ENCODE measurements at places on chromosomes 12 and 14. TPM values are rescaled to one million over a fixed set of nuclear protein-coding genes. Genes with fewer than 3 reads are reported as not detected.

Gene EXOC3L4
- not detected for polyA plus RNA-seq

Gene CLMN
- 6.1 TPM for polyA plus RNA-seq

Gene KRT73
- polyA plus RNA-seq = not detected

Gene TTC8
- polyA plus RNA-seq = 23.1 TPM

Gene MMAB
- polyA plus RNA-seq = 30.9 TPM

Gene KRT78
- polyA plus RNA-seq = 0.10 TPM

Gene NDUFB1
- 565 TPM for polyA plus RNA-seq

Gene FOXM1
- 6.1 TPM for polyA plus RNA-seq

Gene RERG
- polyA plus RNA-seq = 66.9 TPM

Gene GPR84
- 0.38 TPM for polyA plus RNA-seq

DNA sequence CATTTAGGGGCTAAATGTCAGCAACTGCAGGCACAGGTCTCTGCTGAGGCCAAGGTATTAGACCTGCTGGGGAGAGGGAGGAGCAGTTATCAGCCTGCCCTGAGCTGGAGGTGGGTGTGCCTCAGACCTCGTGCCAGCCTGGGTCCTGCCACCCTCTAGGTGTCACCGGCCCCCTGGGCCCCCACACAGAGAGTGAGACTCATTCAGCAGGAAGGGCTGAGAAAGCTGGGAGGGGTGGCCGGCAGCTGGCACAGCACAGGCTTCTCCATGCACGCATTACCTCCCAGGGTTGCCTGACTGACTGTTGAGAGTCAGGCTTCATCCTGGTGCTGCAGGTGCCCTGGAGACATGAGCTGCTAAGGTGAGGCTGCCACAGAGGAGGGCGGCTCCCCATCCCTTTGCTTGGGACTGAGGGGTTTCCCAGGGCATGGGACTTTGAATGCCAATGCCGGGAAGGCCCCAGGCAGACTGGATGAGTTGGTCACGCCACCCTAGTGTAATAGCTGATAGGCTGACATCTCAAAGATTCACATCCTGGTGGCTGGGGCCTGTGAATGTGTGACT, 75.3 kb upstream of the C14orf180 start:
- no peak for DNase-seq

- no peak for DNase-seq
These were observed 521 bp upstream of the PAPLN start for GRCh38 chr14:73236752-73237218.

DNA sequence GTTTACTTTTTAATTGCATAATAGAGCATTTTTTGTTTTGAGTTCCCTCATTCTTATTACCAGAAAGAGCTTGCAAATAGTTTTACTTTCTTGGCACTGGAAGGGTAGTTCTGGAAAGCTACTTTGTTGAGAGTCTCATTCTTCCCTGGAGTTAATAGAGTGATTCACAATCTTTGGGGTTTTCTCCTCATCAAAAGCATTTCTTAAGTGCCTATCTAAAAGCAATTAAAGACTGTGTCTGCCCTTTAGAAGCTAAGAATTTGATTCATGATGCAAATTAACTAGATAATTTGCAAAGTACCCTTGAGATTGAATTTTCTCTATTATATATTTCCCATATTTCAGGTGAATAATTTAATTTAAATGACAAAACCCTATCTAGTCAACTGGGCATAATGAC, 8.1 kb upstream of the BMAL2 start:
- DNase-seq = no peak

GRCh38 chr14:104385111-104385510, 194.5 kb upstream of the C14orf180 start:
- DNase-seq = no peak

GRCh38 chr14:73786636-73787485, 64.8 kb upstream of the PTGR2 start:
- peak; percentile 90 for DNase-seq

- no peak for DNase-seq
These were observed 14.0 kb downstream of the EMP1 start for GRCh38 chr12:13210236-13211190.

DNA sequence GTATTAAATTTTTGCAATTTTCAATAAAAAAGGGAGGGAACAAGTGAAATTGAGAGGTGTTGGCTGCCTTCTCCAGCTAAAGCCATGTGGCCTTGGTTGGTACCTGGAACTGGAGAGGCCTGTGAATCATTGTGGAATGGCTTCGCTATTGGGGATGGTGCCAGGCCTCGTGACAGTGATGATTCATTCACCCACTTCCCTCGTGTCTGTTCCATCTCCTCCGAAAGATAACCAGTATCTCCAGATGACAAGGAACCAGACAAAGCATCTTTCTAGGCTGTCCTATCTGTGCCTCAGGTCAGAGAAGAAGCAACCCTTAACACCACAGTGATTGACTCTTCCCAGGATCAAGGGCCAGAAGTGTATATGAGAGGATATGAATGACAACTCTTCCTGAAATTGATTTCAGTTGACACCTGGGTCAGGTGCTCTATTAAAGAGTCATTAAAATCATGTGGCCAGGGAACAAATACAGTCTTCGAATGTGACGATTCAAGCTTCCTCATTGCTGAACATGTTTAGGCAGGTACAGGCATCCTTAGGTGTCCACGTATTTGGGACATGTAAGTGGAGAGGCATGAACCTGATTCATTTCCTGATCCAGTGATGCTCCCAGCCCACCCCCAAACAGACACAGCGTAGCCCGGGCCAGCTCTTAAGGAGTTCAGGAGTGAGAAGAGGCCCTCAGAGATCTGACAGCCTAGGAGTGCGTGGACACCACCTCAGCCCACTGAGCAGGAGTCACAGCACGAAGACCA, at the start of gene RNASE7:
TSS of gene RNASE7 (plus strand) at position 687 of the 758 bp plus-strand sequence. CDS start 631 bp downstream, outside the sequence.
- no peak for DNase-seq

DNA sequence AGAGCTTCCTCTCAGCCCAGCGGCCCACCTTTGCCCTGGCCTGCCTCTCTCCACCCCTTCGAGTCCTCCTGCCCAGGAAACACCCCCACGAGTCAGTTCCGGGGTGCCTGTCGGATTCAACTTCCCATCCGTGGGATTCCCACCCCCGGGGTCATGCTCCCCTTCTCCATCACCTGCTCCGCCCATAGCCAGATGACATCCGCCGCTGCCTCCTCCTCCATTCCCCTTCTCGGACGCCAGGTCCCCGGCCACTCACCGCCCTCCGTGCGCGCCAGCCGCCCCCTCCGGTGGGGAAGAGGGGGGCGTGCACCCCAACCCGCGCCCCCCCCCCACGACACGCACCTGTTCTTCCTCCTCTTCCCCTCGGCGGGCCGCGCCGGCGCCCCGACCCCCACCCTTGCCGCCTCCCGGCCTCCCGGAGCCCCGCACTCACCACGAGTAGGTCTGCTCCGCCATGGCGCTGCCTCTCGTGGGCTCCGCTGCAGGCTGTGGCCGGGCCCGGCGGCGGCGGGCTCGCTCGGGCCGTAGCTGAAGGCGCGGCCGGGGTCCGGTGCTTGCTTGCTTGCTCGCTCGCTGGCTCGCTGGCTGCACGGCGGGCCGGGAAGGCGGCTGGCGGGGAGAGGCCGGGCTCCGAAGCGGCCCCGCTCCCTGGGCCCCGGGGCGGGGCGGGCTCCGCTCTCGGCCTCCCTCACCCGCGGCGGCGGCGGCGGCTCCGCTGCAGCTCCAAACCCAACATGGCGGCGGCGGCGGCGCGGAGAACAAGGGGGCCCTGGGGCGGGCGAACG, 554 bp downstream of the SPPL3 start:
- DNase-seq = peak; percentile 86

GRCh38 chr12:5260591-5261086, 171.3 kb upstream of the NTF3 start:
- no peak for DNase-seq

DNA sequence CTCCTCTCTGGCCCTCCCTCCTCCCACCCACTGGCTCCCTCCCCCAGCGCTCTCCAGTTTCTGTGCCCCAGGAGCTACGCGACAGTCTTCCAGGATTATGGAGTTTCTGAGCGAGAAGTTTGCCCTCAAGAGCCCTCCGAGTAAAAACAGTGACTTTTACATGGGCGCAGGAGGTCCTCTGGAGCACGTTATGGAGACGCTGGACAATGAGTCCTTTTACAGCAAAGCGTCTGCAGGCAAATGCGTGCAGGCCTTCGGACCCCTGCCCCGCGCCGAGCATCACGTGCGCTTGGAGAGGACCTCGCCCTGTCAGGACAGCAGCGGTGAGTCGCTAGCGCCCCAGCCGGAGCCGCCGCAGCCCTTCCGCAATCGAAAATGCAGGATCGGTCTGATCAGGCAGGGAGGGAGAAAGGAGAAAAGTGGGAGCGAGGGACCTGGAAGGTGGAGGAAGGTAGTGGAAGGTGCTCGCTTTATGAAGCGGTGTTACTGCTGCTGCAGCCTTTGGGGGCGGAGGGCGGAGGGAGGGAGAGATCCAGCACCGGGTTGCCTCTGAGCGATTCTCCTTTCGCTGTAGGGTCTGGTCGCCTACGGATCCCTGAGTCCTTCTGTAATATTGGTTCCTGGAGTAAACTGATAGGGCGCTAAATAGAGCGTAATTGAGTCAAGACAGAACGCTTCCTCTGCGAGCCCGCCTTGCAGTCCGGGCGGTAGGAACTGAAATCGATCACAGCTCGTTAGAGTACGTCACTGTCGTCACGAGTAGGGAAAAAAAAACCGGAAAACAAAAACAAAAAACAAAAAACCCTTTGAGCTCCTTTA, at the start of gene ALX1:
TSS of gene ALX1 (plus strand) at position 56 of the 819 bp plus-strand sequence. CDS start at position 98, 42 bp downstream.
- peak; percentile 74 for DNase-seq

GRCh38 chr14:73149753-73150152, 13.4 kb downstream of the PSEN1 start:
- DNase-seq = no peak

GRCh38 chr12:96870946-96871345, 36.1 kb upstream of the NEDD1 start:
- DNase-seq = no peak

GRCh38 chr14:38255673-38256532, at the start of gene CLEC14A:
TSS of gene CLEC14A (minus strand) at chr14:38256093. CDS start at chr14:38256022, 71 bp downstream.
- DNase-seq = peak; percentile 51

DNA sequence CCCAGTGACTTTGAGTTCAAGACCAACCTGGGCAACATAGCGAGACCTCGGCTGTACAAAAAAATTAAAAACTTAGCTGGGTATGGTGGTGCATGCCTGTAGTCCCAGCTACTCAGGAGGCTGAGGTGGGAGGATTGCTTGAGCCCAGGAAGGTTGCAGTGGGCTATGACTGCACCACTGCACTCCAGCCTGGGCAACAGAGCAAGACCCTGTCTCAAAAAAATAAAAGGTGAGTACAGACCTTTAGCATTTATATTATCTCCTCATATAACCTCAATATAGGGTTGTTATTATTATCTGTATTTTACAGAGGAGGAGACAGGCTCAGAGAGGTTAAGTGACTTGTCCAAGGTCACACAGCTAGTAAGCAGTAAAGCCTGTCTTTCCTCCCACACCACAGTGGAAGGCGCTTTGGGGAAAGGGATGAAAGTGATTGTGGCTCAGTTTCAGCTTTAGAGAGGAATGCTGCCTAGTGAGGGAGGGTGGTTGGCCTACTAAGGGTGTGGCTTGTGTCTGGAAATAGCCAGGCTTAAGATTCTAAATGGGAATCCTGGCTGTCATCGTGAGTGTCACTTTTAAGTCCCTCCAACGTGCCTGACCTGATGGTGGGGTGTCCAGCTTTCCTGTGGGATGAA, 7.2 kb downstream of the TPCN1 start:
- DNase-seq = peak; percentile 44

DNA sequence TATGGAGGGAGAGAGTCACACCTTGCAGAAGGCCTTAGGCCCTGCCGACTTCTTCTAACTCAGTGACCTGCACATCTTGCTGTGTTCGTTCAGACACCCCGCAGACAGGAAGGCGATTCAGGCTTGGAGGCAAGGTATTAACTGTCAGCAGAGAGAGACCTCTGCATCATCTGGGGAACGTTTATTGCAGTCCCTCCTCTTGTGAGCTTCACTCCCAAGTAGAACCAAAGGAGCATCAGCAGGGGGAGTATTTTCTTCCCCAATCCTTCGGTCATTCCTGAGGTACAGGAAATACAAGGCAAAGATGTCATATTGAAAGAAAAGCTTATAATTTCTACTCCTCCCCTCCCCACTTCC, 217.9 kb downstream of the CRADD start:
- DNase-seq = no peak

- no peak for DNase-seq
These were observed 17.6 kb upstream of the FAM222A start for GRCh38 chr12:109695961-109696461.

Data from aorta (tissue), 5 donors.